ENCODE measurements at places on chromosomes 5 and 9.

DNA sequence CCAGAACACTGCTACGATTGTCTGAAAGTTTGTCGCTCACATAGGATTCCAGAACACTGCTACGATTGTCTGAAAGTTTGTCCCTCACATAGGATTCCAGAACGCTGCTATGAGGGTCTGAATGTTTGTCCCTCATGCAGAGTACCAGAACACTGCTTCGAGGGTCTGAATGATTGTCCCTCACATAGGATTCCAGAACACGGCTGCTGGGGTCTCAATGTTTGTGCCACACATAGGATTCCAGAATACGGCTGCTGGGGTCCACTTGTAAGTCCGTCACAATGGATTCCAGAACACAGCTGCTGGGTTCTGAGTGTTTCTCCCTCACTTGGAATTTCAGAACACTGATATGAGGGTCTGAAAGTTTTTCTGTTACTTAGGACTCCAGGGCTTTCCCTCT lies 203.3 kb downstream of the FOXD4L6 start:
- DNase-seq: no peak

GRCh38 chr9:72733895-72734294 lies 212.5 kb downstream of the TMC1 start:
- no peak for DNase-seq

GRCh38 chr5:90421136-90421535 lies 11.6 kb upstream of the CETN3 start:
- DNase-seq: peak; percentile 31

DNA sequence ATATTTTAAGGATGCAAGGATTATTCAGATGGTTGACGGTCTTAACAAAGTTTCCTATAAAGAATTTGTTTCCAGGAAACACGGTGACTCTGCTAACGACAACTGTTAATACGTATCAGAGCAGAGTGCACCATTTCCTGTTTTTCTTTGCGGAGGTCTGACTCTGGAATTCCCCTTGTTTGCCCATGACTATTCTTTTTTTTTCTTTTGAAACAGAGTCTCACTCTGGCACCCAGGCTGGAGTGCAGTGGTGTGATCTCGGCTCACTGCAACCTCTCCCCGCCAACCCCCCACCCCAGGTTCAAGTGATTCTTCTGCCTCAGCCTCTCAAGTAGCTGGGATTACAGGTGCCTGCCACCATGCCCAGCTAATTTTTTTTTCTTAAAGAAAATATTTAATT lies 115.9 kb downstream of the CDC42SE2 start:
- DNase-seq: peak; percentile 83

DNA sequence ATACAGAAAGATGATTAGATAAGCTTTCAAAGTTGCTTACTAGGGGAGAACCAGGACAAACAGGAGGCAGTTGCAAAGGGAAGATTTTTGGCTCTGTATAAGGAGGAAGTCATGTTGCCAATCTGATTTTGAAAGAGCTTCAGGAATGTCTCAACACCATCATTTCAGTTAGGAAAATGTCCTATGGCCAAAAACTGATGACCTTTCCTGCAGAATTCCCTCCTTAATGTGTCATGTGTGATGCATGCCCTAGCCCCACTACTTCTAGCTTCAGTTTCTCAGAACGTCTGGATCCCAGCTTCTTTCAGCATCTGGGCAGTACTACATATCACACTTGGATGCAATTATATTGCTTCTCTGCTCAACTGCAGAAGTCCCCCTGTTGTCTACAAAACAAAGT lies 211.5 kb upstream of the NREP start:
- no peak for DNase-seq

GRCh38 chr5:3659907-3660306 lies 64.3 kb downstream of the IRX1 start:
- DNase-seq: peak; percentile 1
